ENCODE measurements at places on chromosomes 6 and 20.
A peak's percentile ranks its signal among the peaks of the same experiment; 100 is the strongest.

- DNase-seq: no peak
These were observed 17.1 kb upstream of the HECA start for GRCh38 chr6:139117734-139118133.

- DNase-seq: no peak
These were observed 72.1 kb downstream of the FOXA2 start for GRCh38 chr20:22511943-22512910.

DNA sequence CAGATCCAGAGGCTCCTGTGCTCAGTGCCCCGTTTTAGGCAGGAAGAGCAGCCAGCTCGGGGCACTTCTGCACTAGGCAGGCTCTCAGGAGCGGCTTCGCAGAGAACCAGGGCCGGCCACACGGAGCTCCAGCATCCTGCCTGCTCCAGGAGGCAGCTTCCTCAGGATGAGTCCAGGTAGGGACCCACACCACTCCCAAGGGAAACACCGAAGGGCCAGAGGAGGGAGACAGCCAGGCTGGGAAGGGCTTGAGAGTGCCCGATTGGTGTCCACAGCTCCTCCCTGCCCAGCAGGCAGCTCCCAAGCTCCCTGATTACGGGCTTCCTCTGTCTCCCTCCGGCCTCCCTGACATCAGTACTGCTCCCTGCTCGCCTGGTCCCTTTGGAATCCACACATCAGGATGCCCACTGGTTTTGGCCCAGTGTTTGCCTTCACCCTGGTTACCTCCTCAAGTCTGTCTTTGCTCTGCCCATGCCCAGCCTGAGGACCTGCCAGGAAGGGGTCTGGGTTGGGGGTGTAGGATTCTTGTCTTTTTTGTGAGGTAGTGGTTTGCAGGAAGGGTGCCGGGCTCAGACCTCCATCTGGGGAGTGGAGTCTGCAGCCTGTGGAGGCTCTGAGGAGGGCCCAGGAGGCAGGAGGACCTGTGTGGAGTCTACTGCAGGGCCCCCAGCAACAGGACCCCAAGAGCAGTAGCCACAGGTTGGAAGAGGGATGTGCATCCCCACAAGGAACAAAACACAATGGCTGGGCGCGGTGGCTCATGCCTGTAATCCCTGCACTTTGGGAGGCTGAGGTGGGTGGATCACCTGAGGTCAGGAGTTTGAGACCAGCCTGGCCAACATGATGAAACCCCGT lies 11.2 kb upstream of the PYGB start:
- no peak for DNase-seq

- DNase-seq: no peak
These were observed 960 bp downstream of the TNFRSF6B start for GRCh38 chr20:63697357-63697867.

GRCh38 chr6:27592481-27593199 lies 119.7 kb upstream of the ZNF184 start:
- no peak for DNase-seq

- no peak for DNase-seq
These were observed 131.3 kb upstream of the GMDS start for GRCh38 chr6:2376429-2377355.

- no peak for DNase-seq
These were observed 1262.3 kb downstream of the GRIK2 start for GRCh38 chr6:102655823-102656222.

DNA sequence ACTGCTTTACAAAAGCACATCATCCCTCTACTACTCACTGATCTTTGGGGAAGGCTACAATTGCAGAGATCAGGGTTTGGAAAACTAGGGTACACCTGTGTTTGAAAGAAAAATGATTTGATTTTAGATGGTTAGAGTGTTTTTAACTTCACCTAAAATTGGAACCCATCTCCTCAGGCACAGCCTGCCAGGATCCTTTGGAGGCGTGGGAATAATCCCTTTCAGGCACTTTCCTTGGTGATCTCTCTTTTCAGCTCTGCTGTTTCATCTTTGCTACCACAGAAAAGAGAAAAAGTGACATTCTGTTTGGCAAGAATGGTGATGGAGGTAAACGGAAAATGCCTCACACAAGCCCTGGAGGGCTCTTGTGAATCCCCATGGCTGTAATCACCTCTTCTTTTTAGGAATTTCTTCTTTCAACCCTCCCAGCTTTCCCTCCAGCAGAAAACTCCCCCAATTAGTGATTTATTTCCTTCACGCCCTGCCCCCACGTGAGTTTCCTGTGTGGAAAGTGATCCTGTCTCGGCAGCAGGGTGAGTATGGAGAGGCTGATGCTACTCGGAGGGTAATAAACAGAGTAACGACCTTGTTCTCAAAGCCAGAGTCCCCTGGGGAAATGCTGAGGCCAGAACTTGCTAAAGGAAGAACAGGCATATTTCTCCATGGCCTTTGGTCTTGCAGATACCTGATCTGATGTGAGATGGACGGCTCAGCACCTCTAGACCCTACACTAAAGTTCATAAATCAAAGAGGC lies 9.2 kb downstream of the KCNG1 start:
- DNase-seq: peak; percentile 9

GRCh38 chr20:3137492-3137891 lies 22.2 kb downstream of the FASTKD5 start:
- DNase-seq: no peak

DNA sequence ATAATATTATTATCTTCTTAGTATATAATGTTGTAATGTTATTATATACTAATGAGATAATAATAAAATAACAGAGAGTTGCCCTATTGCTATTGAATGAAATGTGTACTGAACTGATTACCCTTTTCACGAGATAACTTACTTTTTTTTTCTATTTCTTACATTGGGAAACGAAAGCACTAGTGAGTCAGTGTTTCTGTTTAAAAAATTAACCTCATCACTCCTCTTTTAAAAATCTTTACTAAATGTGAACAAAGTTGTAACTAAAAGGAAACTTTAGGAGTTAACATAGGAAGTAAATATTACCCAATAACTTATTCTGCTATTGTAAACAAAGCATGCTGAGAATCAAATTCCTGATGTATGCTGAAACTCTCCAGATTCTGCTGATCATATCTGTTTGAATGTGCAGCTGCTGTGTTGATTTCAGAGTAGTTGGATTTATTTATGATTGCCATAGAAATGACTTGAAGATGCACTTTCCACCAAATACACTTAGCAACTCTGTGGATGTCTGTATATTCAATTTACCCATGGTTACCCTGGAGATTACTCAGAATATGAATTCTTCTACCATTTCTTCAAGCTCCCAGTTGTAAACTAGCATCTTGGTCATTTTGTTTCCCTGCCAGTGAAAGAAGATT lies 523.4 kb downstream of the TENT5A start:
- DNase-seq: no peak

GRCh38 chr6:12944001-12944400 lies 227.4 kb downstream of the PHACTR1 start:
- no peak for DNase-seq

- DNase-seq: no peak
These were observed 659.4 kb downstream of the TENT5A start for GRCh38 chr6:81093051-81093450.

- no peak for DNase-seq
These were observed 194.8 kb downstream of the UNC5CL start for GRCh38 chr6:40844246-40844645.

DNA sequence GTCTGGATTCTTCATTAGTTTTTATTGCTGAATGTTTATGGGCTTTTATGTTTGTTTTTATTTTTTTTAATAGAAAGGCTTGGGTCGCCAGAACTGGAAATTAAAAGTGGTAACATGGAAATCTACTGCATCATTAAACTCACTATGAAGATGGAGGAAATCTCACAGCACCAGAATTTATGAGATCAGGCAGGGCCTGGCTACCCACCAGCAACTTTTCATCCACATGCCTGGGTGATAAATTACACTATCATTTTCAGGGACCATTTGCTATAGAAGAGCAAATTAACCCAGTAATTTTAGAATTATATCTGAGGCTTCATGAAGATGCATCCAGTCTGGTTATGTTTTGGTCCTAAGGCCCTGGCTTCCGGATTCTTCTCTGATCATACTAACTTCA lies 57.8 kb upstream of the PLCB4 start:
- no peak for DNase-seq

- DNase-seq: no peak
These were observed 8.8 kb upstream of the SRSF6 start for GRCh38 chr20:43448748-43449535.

GRCh38 chr6:47275640-47276039 lies 34.1 kb downstream of the TNFRSF21 start:
- DNase-seq: no peak

DNA sequence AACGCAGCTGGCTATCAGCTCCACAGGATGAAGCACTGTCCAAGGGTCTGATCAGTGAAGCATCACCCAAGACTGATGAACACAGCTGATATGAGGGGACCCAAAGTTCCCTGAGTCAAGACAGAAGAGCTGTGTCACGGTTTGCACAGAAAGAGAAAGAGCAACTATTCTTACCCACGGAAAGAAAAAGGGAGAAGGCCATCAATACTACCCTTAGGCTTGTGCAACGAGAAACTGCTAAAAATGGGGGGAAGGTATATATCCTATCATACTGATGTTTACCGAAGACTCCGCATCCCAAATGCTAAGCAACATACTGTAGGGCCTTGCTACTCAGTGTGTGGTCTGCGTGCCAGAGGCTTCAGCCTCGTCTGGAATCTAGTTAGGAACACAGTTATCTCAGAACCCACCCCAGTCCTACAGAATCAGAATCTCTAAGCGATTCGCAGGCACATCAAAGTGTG lies 665 bp downstream of the FASTKD5 start:
- no peak for DNase-seq

GRCh38 chr6:19052219-19052618 lies 665.1 kb downstream of the RNF144B start:
- DNase-seq: no peak

GRCh38 chr6:53651764-53652401 lies 13.7 kb downstream of the KLHL31 start:
- DNase-seq: peak; percentile 76

GRCh38 chr6:34970488-34970887 lies 81.4 kb downstream of the ANKS1A start:
- no peak for DNase-seq

DNA sequence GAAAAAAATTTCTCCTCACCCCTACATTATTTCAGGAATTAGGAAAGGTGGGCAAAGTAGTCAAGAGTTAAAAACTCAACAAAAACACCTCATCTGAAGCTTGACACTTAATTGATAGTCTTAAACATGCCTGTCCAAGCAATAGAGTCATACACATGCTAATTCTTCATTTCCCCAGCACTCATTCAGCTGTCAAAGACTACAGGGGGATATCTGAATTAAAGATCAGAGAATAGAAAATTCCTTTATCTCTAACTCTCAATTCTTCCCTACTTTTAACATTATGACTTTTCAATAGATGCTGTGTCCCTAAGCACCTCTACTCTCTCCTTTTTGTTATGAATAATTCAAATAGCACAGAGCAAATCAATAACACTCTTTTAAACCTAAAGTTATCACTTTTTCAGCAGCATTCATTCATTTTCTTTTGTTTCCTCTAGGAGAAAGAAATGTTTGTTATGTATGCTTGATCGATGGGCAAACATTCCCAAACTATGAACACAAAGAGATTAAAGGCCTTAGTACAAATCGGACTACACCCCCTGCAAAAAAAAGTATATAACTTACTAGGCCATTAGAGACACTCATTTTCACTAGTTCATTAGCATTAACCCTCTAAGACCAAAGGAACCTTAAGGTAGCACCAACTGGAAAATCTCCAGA lies 94.9 kb upstream of the SPTLC3 start:
- DNase-seq: no peak

Measured in nucleus accumbens (tissue), 56 donors.